ENCODE measurements at places on chromosomes 6 and 20. TPM values are rescaled to one million over a fixed set of nuclear protein-coding genes. Genes with fewer than 3 reads are reported as not detected.

The RBM38 gene
- total RNA-seq = 26.5 TPM

The HEY2 gene
- total RNA-seq = 11.3 TPM

DNA sequence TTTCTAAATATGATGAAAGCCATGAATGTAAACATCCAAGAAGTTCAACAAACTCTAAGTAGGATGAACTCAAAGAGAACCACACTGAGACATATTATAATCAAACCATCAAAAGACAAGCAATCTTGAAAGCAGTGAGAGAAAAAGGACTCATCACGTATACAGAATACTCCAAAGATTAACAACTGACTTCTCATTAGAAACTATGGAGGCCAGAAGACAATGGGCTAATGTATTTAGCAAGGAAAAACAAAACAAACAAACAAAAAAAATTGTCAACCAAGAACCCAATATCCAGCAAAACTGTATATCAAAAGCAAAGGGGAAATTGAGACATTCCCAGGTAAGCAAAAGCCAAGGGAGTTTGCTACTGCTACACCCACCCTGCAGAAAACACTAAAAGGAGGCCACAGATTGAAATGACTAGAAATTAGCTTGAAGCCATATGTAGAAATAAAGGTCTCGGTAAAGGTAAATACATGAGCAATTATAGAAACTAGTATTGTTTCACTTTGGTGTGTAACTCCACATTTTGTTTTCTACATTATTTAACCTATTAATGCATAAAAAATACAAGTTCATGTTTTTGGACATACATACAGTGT lies 301.1 kb upstream of the QKI start:
- DNase-seq = no peak

GRCh38 chr6:8110117-8110721 lies 7.9 kb upstream of the EEF1E1 start:
- DNase-seq = no peak
